H9 (cell line): ENCODE measurements at places on chromosomes 13 and 19.

DNA sequence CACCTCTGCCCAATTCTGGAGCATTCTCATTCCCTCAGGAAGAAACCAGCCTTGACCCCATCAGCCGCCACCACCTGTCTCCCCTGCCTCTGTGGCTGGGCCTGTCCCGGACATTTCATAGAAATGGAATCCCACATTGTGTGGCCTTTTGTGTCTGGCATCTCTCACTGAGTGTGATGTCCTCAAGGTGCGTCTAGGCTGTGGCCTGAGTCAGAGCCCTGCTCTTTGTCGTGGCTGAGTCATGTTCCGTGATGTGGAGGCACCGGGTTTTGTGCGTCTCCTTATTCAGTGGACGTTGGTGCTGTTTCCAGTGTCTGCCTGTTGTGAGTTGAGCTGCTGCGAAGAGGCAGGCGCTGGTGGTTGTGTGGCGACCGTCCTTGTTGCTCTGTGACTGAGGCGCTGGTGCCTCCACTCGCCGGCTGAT, 3.5 kb downstream of the FZR1 start:
- no peak for DNase-seq

GRCh38 chr13:40515702-40516101, 150.7 kb downstream of the FOXO1 start:
- DNase-seq: no peak

- DNase-seq: no peak
These were observed 66.3 kb downstream of the IRS2 start for GRCh38 chr13:109719962-109720646.

GRCh38 chr13:66995203-66995611, 234.9 kb downstream of the PCDH9 start:
- DNase-seq: no peak

- DNase-seq: no peak
These were observed 19.4 kb downstream of the NKPD1 start for GRCh38 chr19:45141203-45141900.

- DNase-seq: no peak
These were observed 288.9 kb downstream of the KCNRG start for GRCh38 chr13:50303963-50304721.

DNA sequence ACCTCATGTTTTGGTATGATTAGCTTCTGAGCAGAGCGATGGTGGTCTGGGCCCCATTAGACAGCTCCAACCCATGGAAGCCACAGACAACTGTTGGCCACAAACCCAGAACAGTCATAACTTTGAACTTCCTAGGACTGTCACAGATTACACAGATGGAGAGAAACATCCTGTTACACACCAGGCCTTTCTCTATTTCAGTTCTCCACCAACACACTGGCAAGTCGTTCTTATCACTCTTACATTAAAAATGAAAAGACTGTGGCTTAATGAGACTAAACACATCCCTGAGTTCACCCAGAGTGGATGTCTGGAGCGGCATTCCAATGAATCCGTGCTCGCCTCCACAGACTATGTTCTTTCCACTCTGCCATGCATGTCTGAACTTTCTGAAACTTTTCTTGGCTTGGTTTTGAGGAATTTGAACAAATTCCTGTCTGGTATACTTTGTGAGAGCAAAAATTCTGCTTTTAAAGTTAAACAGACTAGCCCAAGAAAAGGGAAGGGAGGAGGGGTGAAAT, 109.1 kb downstream of the NALCN start:
- no peak for DNase-seq

DNA sequence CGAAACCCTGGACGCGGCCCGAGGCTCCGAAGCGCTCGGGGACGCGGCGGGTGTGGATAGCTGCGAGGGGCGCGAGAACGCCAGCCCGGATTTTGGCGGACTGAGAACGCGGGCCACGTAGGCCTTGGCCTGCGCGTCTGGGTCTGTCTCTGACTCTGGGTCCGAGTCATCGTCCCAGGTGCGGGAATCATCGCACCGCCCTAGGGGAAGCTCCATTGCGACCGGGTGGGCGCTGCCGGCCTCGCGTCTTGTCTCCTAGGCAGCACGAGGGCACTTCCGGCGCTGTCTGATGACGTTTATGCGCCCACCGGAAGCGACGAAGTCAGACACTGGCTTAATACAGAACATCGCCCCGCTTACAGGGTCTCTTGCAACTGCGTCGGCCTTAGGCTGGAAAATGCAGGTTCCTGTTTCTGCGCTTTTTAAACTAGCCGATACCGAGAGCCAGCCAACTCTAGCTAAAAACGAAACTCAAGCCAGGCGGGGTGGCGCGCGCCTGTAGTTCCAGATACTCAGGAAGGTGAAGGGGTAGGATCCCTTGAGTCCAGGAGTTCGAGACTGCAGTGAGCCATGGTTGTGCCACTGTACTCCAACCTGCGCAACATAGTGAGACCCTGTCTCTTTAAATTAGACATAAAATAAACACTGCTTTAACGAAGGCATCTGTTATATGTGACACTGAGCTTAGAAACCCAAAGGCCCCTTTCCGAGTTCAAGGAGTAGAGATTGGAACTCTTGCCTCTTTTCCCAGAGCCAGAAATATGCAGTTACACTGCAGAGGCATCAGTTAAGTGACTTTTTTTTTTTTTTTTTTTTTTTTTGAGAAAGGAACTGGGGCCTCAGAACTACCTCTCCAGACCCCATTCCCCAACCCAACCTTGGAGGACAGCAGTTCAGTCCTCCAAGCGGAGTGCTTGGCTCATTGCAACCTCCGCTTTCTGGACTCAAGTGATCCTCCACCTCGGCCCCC, at the start of gene FBXW9:
TSS of gene FBXW9 (minus strand) at position 266 of the 970 bp plus-strand sequence. CDS start at position 216, 50 bp downstream.
- peak; percentile 97 for DNase-seq

DNA sequence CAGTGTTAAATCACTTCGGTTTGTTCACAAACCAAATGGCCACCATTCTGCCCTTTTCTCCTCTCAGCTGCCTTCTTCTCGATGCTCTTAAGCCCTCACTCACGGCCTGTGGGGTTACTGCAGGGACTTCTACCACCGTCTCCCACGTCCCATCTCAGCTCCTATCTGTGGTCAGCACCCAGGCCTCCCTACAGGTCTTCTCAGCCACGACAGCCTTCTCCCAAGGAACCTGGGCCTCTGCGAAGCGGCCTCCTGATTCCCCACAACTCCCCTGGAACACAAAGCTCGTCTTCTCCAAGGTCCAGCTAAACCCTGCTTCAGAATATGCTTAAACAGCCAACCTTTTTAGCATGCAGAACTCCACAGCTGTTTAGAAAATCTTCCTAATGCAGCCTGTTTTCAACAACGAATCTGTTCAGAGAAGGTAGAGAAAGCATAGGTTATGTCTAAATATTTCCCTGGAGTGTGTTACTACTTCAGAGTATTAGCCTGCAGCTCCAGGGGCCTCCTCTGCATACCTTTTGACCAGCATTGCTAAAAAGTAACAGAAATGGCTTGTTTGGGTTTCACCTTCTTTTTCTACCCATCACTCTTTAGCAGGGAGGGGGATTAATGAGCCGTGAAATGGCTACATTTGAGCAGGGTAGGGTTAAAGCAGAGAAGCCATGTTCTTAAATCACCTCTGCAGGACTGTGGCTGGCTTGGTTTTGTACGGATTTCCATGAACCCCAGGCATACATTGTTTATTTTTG, 104.0 kb downstream of the COL4A2 start:
- DNase-seq: no peak

GRCh38 chr13:106534639-106535551, 567 bp downstream of the EFNB2 start:
- no peak for DNase-seq

GRCh38 chr13:52999093-52999696, 29.4 kb upstream of the OLFM4 start:
- DNase-seq: no peak

DNA sequence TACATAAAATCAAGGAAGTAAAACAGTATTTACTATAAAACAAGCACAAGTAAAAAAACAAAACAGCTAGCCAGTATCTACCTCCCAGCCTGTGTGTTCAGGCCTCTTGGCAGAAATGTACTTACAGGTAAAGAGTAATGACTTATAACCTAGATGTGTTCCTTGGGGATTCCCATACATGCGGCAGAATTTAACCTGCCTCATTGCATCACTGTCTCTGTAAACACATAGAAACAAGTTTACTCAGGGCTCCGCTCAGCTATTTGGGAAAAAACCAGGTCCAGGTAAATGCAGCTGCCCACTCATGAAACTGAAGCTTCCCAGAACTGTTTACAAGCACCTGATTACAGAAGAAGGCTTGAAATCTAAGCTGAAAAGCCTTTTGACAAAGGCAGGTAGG, 50.7 kb upstream of the SERP2 start:
- DNase-seq: no peak

GRCh38 chr19:13963603-13964105, 11.3 kb downstream of the DCAF15 start:
- peak; percentile 71 for DNase-seq

DNA sequence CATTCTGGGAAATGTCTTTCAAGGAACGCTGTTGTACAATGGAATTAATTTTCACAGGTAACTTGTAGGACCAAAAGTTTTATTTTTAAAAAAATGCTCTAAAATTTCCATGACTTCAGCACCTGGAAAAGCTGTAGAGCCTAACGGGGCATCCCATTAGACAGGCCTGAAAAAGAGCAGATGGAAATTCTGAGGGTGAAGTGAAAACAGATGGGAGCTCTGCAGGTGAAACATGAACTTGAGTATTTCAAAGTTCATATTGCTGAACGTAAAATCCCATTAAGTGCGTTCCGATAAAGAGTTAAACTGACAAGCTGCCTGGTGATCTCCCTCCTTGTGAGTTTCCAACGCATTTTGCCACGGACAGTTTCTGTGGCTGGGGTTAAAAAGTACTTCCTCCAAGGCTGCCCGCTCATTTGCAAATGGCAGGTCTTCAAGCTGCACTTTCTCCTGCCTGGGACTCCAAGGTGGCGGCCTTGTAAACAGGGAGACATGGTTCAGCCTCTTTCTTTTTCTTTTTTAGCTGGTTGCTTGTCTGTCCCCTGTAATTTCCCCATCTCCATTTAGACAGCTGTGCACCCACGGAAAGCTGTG, 450.4 kb downstream of the FGF9 start:
- DNase-seq: no peak

DNA sequence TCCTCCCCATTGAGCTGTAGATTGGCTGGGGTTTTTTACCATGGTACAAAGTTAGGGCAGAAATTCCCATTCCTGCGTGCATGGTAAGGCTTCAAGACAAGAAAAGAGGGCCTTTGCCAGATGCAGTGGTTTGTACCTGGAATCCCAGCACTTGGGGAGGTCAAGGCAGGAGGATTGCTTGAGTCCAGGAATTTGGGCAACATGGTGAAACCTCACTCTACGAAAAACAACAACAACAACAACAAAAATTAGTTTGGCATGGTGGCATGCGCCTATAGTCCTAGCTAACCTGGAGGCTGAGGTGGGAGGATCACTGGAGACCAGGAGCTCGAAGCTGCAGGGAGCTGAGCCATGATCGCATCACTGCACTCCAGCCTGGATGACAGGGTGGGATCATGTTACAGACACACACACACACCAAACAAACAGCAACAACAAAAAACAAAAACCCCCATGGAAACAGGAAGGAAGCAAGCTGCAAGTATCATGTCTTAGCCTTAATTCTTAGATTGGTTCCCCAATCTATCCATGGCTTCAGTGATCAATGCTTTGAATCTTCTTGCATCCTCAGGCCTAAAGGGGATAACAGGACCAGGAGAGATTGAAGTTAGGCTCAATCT, 5.5 kb upstream of the WTIP start:
- DNase-seq: no peak

GRCh38 chr19:11196406-11197287, 698 bp downstream of the KANK2 start:
- DNase-seq: no peak

- no peak for DNase-seq
These were observed 1576.7 kb downstream of the SLITRK1 start for GRCh38 chr13:82305588-82305987.

GRCh38 chr19:1287354-1288225, 1.9 kb downstream of the EFNA2 start:
- DNase-seq: no peak

- no peak for DNase-seq
These were observed 296.4 kb downstream of the DNAJC15 start for GRCh38 chr13:43319617-43320444.

GRCh38 chr19:6047741-6048251, 62.5 kb downstream of the RFX2 start:
- peak; percentile 75 for DNase-seq

DNA sequence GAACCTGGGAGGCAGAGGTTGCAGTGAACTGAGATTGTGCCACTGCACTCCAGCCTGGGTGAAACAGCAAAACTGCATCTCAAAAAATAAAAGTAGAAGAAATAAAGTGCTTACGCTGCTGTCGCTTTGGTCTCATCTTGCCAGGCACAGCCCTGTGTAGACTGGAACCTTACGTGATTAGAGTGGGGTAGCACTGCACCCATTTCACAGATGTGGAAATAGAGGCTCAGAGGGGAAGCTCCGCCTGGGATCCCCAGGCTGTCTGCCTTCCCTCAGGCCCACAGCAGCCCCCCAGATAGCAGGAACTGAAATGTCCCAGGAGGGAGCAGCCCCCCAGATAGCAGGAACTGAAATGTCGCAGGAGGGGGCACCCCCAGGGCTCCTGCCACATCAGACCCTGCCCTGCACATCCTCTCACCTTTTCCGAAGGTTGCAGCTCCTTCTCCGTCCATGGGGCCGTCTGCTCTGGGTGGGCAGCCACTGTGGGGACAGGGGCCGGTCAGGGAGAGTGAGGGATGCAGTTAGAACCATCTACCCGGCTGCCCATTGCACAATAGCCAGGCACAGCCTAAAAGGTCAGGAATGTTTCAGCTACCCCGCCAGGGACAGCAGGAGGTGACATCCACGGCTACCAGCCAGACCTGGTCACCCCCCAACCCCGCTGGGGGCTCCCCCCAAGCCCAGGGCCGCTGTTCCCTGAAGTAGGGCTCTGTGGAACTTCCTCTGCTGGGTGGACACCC, 1.9 kb downstream of the PLIN4 start:
- no peak for DNase-seq

- no peak for DNase-seq
These were observed 43.1 kb upstream of the STARD13 start for GRCh38 chr13:33328701-33329100.

GRCh38 chr19:18156841-18157464, 4.0 kb downstream of the PIK3R2 start:
- DNase-seq: no peak

GRCh38 chr13:39596685-39597084, 6.3 kb downstream of the LHFPL6 start:
- DNase-seq: no peak

DNA sequence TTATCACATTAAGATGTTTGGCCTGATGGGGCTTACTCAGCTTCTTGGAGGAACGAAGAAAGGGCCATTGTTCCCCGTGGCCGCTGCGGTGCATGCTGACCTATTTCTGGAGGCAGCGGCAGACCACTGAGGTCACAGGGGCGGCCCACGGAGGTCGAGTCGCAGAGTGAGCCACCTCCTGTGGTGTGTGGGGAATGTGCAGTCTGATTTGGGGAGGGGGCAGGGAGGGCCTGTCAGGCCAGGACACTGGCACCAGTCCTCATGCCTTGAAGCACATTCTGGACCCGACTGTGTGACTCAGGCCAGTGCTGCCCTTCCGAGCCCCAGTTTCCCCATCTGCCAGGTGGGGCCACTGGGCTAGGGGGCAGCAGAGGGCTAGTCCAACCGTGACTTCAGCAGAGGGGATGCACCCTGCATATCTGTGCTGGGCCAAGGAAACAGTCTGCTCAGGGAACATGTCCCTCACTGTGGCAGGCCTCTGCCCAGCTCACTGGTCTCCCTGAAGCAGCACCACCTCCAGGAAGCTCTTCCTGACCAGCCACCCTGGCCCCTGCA, 6.3 kb downstream of the SLC7A10 start:
- peak; percentile 63 for DNase-seq

GRCh38 chr19:38526430-38526829, 91.3 kb downstream of the MAP4K1 start:
- no peak for DNase-seq
